ENCODE measurements at places on chromosomes 12 and 14.
A peak's percentile ranks its signal among the peaks of the same experiment; 100 is the strongest.

DNA sequence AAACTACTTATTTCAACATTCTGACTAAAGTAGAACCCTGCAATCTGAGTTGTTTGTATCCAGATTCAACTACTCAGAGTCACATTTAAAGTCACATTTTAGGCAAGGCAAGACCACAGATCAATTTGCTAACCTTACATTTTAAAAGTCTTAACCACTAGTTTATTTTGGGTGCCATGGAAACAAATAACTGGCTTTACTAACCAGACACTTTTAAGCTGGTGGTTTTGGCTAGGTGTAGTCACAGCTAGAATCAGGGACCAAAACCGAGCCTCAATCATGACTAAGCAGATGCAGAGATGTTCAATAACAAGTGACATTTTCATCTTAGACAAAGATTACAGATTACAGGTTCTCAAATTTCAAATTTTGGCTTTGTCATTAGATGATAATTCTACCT is 115.3 kb downstream of the PDE6H start:
- DNase-seq = no peak

DNA sequence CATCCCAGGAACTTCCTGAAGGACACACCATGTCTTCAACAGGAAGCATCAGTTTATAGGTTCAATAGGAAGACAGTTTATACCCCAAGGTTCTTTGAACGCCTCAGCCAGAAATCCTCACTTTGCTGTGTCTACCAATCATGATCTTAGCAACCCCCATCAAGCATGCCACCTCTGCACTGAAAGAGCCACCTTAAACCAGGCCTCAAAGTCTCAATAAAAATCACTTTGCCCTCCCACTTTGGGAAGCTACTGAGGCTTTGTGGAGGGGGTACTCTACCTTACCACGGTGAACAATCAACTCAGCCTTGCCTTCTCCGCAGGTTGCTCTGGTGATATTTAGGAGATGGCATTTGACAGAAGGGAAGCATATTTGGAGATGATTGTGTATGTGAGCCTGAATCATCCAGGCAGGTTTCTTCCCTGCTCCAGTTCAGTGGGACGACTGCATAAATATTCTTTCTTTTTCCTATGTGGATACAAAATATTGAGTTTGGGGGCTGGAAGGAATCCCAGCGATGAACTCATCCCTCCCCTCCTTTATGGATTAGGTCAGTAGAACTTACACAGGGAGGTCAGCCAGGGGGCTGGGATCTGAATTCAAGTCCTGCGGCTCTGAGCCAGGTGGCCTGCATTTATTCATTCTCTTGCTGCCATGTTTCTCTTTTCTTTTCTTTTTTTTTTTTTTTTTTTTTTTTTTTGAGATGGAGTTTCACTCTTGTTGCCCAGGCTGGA is 42.8 kb upstream of the VASH1 start:
- no peak for DNase-seq

GRCh38 chr12:19967001-19967400 is 401.3 kb upstream of the PDE3A start:
- peak; percentile 69 for DNase-seq

GRCh38 chr12:124650912-124651311 is 83.5 kb upstream of the NCOR2 start:
- no peak for DNase-seq

- no peak for DNase-seq
These were observed 2.3 kb downstream of the EVL start for GRCh38 chr14:100067481-100067880.

- no peak for DNase-seq
These were observed 170.3 kb downstream of the TTC7B start for GRCh38 chr14:90645842-90646443.

DNA sequence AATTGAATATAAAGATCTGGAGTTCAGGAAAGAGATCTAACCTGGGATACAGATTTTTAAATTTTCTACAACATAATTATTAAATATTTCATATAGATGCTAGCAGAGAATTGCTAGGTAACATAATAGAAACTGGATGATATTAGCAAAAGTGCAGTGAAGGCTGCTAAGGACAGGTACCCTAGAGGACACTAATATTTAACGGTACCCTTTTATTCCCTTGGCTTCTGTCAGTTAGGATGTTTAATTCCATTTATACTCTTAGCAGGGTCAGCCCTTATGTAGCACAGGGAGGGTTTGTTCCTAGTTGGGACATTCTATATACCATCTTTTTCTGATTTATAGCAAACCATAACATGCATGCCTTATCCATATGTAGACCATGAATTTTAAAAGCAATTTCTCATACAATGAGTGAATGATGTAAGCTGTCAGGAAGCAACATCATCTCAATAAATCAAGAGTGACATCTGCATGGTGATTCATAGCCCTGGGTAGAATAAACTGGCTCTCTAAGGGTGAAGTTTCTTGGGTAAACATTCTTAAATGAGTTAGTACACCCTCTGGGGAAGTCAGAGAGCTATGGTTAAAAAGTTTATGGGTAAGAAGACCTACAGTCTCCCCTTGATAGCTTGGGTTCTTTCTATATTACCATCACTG is 404.4 kb upstream of the MGAT4C start:
- DNase-seq = no peak

- no peak for DNase-seq
These were observed 7.8 kb downstream of the CTDSP2 start for GRCh38 chr12:57838594-57839302.

- DNase-seq = peak; percentile 89
These were observed 7.6 kb upstream of the RAB21 start for GRCh38 chr12:71746974-71747611.

- DNase-seq = no peak
These were observed 34.6 kb downstream of the GLRX5 start for GRCh38 chr14:95569440-95569839.

DNA sequence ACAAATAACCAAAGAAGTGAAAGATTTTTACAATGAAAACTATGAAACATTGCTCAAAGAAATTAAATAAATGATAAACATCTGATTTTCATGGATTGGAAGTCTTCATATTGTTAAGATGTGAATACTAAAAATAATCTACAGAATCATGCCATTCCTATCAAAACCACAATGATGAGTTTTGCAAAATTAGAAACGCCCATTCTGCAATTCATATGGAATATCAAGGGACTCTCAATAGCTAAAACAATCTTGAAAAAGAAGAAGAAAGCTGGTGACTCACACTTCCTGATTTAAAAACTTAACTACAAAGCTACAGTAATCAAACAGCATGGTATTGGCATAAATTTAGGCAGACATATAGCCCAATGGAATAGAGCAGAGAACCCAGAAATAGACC is 40.2 kb upstream of the CCT2 start:
- no peak for DNase-seq

DNA sequence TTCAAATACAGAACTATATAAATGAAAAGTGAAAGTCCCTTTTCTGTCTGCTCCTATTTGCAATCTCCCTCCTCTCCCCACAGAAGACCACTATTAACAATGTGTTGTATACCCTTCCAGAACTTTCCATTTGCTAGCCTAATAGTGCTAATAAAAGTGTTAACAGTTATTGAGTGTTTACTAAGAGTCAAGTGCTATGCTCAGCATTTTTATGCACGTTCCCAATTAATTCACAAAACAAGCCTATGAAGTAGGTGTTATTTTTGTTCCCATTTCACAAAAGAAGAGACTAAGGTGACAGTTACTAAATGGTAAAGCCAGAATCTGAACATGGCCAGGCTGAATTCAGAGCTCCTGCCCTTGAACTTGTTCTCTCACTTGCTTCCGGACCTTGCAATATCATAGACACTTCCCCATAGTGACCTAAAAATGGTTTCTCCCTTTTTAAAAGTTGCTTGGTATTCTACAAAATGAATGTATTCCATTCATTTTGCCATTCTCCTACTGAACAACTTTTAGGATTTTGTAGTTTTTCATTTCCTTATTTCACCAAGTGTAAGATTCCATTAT is 1.6 kb upstream of the PRKAB1 start:
- no peak for DNase-seq

DNA sequence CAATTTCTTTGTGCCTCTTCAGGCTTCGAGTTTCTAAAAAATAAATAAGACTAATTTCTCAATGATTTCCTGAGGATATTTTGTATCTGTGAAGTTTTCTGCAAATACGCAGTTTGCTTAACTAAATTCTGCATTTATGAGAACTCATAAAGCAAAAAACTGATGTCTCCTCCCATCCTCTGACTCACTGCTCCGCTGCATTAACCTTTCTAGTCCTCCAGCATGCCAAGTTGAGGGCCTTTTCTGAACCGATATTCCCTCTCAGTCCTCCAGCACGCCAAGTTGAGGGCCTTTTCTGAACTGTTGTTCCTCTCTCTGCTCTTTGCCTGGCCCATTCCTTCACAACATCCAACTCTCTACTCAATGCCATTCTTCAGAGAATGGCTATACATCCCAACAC is 3.2 kb downstream of the IPO8 start:
- DNase-seq = no peak
